Stimulated activated CD4-positive, alpha-beta T cell treated with anti-CD3 and anti-CD28 coated beads, Interleukin-4, amount 100 ng/mL, for 4 hours (primary cell): ENCODE measurements at places on chromosomes 13 and 19.

- DNase-seq, result no peak
Observed at GRCh38 chr19:296476-297225, 5.4 kb upstream of the PLPP2 start.

DNA sequence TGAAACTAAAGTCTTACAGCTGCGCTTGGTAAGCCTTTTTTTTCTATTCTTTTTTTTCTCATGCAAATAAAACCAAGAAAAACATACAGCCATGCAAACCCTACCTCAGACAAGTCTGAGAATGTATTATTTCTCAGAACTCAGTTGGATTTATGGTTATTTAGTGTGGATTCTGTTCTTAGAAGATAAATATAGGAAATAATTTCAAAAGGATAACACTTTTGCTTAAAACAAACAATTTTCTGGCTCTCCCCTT lies 40.7 kb upstream of the TNFSF11 start:
- no peak for DNase-seq

GRCh38 chr19:2070436-2070827 lies 19.4 kb upstream of the MKNK2 start:
- no peak for DNase-seq

DNA sequence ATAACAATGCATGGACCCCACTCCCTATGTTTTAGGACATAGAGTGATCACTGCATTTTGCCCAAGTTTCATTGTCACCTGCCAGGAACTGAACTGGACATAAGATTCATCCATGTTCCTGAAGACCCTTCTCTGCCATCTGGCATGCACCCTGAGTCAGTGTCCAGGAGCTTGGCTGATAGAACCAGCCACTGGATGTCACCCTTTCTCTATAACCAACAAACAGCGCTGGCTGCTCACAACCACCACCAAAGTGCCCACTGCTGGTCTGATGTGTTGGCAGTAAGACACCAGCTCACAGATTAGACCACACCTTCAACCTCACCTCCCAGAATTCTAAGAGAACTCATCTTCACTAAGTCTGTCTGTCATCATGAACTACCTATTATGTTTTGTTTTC lies 333.4 kb downstream of the ITGBL1 start:
- DNase-seq, result no peak

GRCh38 chr19:54191011-54191810 lies at the start of gene TSEN34:
TSEN34 (plus strand) TSS chr19:54191308; CDS start chr19:54191365, 57 bp downstream.
- DNase-seq, result peak; percentile 87

DNA sequence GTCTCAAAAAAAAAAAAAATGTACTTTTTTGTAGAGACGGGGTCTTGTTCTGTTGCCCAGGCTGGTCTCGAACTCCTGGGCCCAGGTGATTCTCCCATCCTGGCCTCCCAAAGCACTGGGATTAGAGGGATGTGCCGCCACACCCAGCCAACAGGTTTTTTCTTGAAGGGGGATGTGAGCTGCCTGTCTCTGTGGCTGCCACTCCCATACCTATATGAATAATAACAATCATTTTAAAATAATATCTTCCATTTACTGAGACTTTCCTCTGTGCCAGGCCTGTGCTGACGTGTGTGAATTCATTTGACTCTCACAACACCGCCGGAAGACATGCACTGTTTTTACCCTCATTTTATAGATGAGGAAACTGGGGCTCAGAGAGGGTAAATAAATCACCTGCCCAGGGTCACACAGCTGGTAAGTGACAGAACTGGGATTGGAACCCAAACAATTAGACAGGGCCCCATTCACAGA lies 7.2 kb upstream of the BCL3 start:
- DNase-seq, result no peak

DNA sequence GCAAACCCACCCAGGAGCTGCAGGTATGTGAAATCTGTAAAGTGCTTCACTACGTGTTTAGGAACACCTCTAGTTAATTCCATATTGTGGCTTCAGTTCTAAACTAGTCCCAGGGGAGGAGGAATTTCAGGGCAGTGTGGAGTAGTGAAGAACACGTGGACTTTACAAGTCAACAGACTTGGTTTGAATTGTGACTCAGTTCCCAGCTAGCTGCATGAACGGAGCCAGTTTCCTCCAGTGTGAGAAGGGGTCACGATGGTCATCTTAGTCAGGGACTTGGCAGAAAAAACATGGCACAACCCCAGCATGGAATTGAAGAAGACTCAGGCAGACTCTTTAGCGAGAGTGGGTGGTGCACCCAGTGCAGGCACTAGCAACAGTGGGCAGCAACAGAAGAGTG lies 175.7 kb upstream of the UBL3 start:
- no peak for DNase-seq

DNA sequence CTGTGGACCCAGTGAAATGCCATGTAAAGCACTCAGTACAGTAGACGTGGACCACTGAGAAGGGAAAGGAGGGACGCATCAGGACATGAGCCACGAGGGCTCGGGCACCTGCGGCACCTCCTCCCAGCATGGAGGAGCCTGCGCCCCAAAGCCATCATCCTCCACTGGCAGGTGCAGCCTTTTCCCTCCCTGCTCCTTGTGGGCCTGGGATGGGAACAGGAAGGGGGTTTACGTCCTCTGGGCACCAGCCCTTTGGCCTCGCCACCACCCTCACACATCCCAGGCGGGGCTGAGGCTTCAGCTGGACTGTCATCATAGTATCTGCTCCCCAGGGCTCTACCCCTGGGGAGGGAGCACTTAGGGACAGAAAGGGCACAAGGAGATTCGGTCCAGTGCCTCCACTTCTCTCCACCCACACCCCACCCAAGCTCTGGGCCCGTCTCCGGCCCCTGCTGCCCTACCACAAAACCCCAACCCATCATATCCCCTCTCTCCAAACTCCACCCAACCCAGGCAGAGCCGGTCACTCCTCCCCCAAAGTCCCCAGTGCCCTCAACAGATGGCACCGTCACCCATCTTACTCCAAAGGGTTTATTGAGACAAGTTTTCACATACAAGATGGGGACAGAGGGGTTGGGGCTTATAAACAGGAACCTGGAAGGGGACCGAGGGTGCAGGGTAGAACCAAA lies 2.2 kb upstream of the PRKD2 start:
- no peak for DNase-seq

GRCh38 chr13:20231839-20232555 lies at the start of gene GJB6:
GJB6 (minus strand) TSS chr13:20232319; CDS start chr13:20223480, 8,839 bp downstream.
- DNase-seq, result peak; percentile 26

- no peak for DNase-seq
Observed at GRCh38 chr13:53131361-53131760, 102.7 kb downstream of the OLFM4 start.

DNA sequence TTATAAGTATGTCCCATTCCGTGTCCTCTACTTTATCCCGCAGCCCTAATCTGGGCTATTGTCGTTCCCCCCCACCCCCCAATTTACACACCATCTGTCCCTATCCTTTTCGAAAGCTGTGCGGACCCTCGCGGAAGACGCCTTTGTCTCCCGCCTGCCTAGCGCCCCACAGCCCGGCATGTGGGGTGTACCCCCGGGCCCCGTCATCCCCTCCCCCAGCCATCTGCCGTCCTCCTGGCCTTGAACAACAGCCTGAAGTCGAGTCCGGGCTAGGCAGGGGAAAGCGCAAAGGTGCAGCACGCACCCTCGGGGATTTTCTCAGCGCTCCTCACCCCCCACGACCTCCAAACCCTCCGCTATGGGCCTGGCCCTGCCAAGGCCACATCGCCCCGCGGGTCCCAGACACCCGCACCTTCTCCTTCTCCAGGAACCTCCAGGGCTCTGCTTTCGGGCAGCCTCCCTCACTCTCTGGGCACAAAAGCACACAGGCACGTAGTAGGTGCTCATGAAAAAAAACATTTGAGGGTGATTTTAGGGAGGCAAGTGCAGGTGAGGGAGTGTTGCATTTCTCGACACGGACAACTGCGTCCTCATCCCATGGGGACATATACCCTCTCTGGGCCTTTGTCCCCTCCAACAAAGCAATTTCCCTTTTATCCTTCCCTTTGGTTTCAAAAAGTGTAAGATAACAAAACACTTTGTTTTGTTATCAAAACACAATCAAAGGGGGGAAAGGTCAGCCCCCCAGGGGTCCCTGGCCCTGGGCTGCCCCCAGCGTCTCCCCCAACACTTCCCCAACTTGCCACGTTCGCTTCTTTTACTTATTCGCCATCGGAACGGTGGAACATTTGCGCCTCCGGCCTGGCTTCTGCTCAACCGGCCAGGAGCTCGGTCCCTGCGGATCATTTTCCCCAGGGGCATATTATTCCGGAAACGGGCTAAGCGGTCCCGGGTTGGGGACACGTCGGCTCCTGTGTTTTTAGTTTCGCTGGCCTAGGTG lies 16.4 kb downstream of the CCDC124 start:
- DNase-seq, result no peak

GRCh38 chr13:37868691-37869505 lies 674 bp downstream of the TRPC4 start:
- DNase-seq, result no peak

DNA sequence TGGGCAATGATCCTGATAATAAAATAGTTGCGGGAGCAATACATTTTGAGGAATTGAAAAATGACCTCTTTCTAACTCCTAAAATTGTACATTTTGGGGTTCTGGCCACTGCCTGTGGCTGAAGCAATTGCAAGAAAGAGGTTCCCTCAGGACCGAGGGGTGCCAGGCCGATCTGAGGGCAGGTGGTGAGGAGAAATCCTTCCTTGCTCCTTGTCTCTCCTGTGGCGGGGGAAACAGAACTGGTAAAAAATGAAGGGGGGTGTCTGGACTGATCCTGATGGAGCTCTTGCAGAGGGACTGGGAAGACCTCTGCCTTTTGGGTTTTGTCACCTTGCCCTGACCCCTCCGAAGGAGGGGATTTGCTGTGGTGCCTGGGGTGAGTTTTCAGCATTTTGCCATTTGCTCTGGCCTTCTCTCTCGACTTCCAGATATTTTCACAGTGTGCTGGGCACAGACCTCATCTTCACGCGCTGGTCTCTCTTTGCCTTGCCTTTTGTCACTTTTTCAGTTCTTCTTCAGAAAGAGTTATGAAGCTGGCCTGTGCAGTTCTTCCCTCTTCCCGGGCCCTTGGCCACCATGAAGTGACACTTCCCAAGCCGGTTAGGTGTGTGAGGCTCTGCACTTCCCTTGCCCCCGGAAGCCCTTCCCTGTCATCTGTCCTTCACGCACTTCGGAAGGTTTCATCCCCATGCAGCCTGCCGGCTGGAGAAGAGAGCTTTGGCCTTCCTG lies 22.2 kb downstream of the NFIX start:
- DNase-seq, result no peak

DNA sequence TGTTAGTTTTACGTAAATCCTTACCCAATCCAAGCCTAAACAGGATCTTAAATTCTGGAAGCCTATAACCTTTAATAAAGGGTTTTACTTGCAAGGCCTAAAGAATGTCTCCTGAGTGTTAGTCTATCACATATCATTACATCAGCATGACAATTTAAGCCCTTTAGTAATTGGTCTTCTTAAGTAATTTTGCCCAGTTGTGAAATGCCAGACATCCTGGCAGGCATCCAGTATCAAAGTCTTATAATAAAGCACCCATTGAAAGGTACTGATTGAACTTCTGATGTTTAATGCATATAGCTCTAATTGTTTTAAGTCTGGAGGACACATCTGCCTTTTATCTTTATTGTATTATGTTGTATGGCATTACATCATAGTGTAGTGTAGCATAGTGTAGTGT lies 1078.9 kb downstream of the SLITRK1 start:
- DNase-seq, result no peak

GRCh38 chr19:12995596-12996405 lies 526 bp downstream of the NFIX start:
- no peak for DNase-seq

GRCh38 chr13:73225990-73226389 lies 167.2 kb downstream of the KLF5 start:
- no peak for DNase-seq

- no peak for DNase-seq
Observed at GRCh38 chr19:29288256-29288655, 75.3 kb upstream of the UQCRFS1 start.

GRCh38 chr19:4576016-4576933 lies 16.8 kb upstream of the SEMA6B start:
- DNase-seq, result peak; percentile 69
